Stimulated activated CD4-positive, alpha-beta T cell treated with anti-CD3 and anti-CD28 coated beads, TNF-alpha, amount 100 ng/mL, for 1 hour (primary cell): ENCODE measurements at places on chromosomes 2 and 18.

GRCh38 chr2:8445580-8445979 lies 236.3 kb upstream of the ID2 start:
- no peak for DNase-seq

GRCh38 chr2:180004731-180005130 lies 2.4 kb downstream of the CWC22 start:
- no peak for DNase-seq

- no peak for DNase-seq
Observed at GRCh38 chr2:134575888-134576287, 142.9 kb downstream of the TMEM163 start.

DNA sequence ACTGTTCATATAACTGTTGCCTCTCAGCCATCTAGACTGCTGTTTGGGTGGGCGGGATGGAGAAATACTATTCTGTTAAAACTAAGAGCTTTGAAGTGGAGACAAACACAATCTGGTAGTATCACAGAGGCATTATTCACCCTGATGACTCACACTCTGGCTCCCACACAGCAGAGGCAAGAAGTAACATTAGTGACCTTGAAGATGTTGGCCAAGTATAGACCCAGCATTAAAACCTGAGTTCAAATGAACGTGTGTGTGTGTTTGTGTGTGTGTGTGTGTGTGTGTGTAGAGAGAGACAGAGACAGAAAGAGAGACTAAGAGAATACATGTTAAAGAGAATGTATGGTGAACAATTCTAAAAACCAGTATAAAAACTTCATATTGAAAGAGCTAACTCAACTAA lies 22.5 kb upstream of the ACVR1 start:
- no peak for DNase-seq

- no peak for DNase-seq
Observed at GRCh38 chr2:212914392-212914791, 237.0 kb downstream of the IKZF2 start.
